ENCODE measurements at places on chromosomes 3 and 15.
A peak's percentile ranks its signal among the peaks of the same experiment; 100 is the strongest.

DNA sequence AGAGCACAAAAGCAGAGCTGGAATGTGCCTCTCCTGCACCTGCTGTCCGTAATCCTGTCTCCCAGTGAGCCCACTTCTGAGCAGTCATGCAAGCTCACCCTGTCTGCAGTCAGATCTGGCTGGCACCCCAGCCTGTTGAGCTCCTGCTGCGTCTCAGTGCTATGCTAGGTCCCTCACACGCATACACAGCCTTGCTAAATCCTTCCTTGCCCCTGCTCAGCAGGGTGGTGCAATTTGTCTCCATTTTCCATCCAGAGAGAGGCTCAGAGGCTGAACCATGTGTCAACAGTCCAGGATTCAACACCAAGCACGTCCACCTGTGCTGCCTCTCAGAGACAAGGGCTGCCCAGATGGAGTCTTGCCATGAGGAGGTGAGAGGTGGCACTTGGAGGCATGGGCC, 11.0 kb downstream of the POMGNT2 start:
- DNase-seq: no peak

GRCh38 chr3:165817160-165817709, 20.0 kb downstream of the BCHE start:
- no peak for DNase-seq

DNA sequence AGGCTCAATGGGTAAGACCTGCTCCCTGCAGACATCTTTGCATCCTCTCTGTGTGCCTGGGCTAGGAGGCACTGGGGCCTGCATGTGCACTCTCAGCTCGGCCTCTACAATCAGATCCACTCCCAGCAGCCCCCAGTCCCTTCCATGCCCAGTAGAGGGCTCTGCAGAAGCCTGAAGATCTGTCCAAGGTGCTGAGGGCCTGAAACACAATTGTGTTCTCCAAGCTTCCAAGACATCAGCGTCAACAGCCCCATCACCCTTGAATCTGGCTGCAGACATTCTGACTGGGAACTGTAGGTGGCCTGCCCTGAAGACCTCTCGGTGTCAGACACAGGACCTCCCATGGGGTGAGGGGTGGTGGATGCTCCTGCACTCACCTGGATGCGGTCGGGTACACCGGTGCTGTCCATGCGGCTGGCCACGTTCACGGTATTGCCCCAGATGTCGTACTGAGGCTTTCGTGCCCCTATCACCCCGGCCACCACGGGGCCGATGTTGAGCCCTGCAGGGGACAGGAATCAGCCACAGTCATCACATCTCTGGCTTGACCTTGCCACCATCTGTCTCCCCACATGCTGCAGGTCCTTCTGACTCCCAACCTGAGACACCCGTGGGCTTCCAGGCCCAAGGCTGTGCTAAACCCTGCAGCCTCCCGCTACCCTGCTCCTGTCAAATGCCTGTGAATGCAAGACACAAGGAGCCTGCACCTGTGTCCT, 84.7 kb downstream of the SEC22A start:
- DNase-seq: peak; percentile 67

DNA sequence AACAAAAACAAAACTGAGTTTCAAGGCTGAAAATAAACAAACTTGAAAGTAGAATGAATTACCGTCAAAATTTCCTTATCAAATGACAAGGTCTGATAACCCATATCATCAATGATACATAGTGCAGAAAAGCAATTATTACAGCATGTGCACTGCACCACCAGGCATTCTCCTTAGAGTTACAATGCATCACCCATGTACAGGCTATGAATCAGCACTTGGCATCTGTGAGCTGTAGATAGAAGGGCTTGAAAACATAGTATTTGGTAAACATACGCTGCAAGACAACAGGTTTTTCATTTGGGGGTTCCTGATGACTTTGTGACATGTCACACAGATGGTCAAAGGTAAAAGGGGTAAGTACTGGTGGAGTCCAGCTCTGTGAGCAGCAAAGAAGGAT, 265.1 kb downstream of the CTNNB1 start:
- peak; percentile 53 for DNase-seq

GRCh38 chr15:48559285-48559684, 86.2 kb downstream of the FBN1 start:
- peak; percentile 81 for DNase-seq

DNA sequence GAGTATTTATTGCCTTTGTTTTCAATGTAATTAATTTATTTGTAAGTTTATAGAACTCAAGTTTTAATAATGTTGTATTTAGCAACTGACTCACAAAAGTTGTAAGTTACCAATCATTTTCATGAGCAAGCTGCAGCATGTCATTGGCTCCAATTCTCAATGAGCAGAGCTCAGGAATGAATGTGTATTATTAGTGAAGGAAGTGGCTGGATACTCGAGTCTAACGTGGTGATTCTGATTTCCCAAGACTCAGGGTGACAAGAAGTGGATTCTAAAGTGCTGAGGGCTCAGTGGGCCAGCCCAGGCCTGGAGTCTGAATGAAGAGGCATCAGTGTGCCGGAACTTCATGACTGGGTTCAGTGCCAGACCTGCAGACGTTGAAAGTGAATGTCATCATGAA, 39.6 kb downstream of the CLDN11 start:
- DNase-seq: no peak

DNA sequence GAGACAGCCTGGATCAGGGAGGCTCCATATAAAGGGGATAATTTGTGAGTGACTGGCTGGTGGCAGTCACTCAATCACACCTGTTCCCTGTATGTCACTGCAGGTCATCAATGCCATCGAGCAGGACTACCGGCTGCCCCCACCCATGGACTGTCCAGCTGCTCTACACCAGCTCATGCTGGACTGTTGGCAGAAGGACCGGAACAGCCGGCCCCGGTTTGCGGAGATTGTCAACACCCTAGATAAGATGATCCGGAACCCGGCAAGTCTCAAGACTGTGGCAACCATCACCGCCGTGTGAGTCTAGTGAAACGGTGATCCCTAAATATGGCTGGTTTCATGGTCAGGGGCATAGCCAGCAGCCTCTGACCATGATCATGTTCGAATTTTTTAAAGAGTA, 453.2 kb downstream of the EPHB1 start:
- DNase-seq: no peak

DNA sequence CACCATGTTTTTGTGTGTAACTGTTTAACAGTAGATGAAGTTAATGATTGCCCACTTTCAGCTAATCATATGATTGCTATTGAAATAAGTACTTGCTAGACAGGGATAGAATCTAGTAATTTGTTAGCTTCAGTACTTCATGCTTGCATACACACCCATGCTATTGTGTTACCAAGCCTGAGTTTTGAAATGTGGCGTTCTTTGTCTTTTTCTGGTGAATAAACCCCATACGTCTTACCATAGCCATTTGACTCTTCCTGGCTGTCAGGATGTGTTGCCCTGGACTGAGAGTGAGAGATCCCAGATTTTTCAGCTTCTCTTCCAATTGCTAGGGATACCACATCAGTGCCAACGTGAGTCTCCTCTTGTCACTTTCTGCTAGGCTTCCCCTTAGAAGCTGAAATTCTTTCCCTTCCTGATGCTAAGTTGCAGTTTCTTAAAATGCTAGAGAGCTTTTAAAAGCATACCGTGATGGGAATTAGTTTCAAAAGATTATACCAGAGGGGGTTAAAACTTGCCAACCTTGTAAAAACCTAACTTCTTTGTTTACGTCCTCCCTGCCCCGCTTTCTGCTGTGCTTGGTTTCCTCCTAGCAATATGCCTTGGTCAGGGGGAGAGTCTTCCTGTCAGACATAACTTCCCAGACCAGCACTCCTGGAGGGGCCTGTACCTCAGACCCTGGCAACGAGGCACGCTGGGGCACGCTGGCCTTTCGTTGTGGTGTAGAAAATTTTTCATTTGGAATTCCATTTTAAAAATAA, 62.9 kb upstream of the ULK4 start:
- no peak for DNase-seq

DNA sequence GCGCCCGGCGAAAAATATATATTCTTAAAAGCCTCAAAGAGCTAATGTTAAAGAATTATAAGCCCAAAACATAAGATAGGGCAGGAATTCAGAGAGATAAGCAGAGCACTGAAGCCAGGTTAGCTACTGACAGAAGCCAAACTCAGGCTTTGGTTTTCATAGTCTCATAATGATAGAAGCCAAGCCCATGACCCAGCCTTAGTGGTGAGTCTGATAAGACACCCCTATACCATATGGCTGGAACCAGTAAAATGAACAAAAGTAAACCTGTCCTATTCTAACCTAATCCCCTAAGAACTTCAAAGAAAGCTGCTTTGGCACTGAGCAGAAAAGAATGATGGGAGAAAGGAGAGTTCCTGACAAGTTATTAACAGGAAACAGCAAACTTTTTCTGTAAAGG, 25.9 kb downstream of the MYO9A start:
- no peak for DNase-seq

DNA sequence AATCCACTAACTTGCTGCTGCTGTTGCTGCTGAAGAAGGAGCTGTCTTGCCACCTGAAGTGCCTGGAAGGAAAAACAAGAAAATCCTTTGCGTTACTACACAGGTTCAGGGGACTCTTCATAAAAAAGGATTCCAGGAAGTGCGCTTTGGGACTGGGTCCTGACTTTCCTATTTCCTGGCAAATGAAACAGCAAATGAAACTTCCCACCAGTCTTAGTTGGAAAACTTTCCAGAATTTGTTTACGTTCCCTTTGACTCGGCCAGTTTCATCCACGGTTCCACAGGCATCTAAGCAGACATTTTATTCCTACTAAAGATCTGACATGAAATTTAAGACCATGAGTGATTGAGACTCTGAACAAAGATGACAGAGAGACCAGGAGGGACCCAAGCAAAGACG, 471.0 kb downstream of the FOXP1 start:
- peak; percentile 49 for DNase-seq

DNA sequence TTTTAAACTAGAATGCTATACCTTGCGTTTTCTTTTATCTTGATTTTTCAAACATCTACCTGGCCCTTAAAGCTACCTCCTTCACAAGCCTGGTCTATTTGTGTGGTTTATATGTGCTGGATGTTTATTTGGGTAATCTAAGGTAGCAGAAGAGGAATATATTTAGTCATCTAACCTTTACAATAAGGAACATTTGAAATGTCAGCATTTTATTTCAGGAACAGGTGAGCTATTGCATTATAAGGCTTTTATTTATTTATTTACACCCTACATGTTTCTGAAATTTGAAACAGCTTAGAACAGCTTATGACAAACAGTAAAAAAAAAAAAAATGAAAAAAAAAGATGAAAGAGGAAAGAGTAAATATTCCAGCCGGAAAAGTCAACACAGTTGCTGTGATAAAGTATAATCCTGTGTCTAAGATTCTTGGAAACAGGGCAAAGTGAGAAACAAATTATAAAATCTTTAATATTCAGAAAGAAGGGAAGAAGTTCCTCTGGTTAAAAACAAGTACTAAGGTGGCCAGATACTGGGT, 19.5 kb downstream of the HHLA2 start:
- no peak for DNase-seq

- no peak for DNase-seq
Measured at GRCh38 chr3:129040579-129041300, 19.8 kb upstream of the GP9 start.

GRCh38 chr3:155912579-155913190, 42.2 kb downstream of the GMPS start:
- no peak for DNase-seq

DNA sequence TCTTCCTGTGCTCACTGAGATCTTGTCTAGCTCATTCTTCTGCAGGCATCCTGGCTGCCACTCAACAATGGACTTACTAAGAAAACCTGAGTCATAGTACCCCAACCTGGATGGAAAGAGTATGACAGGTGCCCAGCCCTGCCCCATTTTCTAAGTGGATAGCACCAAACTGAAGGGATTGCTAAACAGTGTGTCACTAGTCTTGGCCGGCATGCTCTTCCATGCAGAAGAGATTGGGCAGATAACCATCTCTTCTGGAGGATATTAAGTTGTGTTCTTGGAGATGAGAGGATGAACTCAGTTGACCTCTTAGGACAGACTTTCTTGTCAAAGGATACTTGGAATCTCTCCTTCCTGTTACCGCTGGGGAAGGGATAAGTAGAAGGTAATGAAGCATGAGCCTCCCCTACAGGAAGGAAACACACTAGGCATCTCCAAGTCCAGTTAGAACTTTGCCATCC, 797.5 kb downstream of the AGBL1 start:
- DNase-seq: no peak

DNA sequence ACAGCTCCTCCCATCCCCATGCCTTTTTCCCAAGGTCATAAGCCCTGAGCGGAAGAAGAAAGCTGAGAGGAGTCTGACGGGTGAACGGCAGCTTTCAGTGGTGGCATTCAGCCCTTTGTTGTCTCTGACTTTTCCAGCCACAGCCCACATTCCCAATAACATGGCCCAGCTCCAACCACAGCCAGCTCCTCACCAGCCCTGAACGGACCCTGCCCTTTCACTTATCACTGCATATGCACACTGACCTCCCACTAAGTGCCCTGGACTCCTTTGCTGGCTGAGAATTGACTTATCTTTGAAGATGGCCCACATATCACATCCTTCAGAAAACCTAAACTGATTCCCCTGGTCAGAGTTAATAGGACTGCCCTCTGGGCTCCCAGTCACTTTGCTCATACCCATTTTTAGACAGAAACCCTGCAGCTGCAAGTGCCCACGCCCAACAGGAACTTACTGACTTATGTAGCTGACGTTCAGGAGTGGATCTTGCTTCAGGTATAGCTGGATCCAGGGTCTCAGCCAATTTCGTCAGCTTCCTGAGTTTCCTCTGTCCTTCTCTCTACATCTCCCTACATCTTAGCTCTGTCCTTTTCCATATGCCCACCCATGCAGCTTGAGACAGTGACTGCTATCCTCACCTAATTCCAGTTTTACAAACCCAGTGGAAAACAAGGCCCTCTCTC, 348.5 kb upstream of the PROK2 start:
- DNase-seq: no peak

DNA sequence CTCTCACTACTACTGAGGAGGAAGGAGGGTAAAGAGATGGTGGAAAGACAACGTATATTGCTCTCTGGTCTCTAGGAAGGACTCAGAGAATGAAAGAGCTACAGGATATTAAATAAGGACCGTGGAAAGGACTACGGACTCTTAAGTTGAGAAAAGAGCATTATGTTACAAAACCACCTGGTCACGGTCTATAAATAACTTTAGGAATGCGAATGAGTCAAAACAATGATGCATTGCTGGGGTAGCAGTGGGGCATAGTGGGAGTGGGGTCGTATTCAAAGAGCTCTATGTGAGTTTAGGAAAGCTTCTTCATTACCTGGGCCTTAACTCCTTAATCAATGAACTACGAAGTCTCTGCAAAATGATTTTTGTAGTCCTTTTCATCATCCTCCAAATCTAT, 295.7 kb upstream of the SOX14 start:
- DNase-seq: no peak

GRCh38 chr3:53137835-53138446, 7.7 kb upstream of the RFT1 start:
- DNase-seq: no peak

DNA sequence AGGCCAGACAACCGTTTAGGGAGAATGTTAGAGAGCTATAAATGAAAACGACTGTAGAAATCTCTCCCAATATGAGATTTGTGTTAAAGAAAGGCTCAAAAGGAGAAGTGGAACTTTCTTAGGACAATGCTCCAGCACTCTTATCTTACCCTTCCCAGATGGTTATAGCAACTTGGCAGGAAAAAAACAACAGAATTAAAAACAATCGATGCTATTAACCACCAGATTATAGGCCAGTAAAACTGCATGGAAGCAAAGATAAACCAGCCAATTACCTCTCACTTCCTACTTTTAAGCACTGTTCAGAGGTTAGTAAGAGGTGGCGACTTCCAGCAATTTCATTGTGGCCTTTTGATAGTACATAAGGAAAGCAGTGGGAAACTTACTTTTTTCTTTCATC, 72.9 kb downstream of the TMCC1 start:
- no peak for DNase-seq
